ENCODE measurements at places on chromosomes 2 and 18.

- no peak for DNase-seq
These were observed 83.5 kb upstream of the RANBP2 start for GRCh38 chr2:108635630-108636354.

DNA sequence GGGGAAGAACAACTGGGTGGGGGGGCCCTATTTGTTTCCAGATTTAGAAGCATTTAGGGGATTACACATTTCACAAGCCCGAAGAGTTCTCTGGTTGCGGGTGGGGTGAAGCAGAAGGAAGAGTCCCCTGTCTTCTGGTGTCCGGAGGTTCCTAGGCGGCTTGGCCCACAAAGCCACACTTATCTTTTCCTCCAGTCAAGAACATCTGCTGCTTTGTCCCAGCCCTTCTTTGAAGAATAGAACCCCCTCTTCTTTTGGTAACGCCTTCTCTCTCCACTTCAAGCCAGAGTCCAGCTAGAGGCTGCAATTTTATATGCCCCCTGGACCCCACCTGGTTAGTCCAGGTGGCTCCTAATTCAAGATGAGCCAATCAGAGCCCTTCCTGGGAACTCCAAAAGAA, 15.8 kb downstream of the BOLA3 start:
- DNase-seq, result no peak

DNA sequence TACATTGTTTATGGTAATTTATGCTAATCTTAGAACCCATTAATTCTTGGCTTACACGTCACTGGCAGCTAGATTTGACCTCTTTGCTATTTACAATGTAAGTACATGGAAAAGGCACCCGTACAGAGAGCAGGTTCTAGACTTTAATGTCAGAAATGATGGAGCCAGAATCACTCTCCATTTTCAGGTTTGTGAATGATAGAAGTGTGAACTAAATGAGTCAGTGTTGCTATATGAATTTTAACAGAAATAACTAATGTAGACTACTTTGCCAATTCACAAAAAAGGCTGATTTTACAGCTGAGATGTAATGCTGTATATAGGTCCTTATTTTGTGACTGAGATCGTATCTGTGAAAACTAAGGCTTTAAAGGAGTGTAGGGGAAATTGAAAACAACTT, 214.6 kb downstream of the LDLRAD4 start:
- DNase-seq, result no peak

DNA sequence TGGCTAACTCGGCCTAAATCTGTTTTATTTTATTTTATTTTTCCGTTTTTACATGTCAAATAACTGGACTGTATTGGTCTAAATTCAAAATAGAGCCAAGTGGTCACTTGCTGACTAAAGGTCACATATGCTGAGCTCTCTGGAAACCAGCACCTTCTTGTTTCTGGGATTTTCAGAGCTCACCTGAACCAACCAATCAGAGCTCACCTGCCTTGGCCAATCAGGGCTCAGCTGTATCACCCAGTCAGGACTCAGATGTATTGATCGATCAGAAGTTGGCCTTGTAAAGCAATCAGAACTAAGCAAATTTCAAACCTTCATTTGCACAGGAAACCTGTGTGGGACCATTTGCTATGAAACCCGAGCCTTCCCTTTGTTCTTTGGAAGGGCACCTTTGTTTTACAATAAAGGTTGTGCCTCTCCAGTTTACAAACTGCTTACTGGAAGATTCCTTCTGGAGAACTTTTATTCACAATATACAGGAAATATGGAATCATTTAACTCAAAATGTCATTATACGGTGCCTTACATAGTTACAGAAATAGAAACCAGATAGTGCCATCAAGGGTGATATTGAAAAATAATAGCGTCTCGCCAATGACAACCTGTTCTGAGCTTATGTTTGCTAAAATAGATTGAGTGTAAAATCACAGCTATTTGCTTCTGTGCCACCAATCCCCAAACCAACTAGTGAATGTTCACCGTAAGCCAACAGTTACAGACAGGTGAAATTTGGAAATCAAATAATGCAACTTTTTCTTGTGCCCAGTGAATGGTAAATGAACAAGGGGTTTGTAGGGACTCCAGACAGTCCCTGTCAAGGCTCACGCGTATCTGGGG, 17.3 kb upstream of the PSD4 start:
- peak; percentile 10 for DNase-seq

GRCh38 chr18:45156946-45157345, 458.3 kb upstream of the SLC14A2 start:
- peak; percentile 73 for DNase-seq

DNA sequence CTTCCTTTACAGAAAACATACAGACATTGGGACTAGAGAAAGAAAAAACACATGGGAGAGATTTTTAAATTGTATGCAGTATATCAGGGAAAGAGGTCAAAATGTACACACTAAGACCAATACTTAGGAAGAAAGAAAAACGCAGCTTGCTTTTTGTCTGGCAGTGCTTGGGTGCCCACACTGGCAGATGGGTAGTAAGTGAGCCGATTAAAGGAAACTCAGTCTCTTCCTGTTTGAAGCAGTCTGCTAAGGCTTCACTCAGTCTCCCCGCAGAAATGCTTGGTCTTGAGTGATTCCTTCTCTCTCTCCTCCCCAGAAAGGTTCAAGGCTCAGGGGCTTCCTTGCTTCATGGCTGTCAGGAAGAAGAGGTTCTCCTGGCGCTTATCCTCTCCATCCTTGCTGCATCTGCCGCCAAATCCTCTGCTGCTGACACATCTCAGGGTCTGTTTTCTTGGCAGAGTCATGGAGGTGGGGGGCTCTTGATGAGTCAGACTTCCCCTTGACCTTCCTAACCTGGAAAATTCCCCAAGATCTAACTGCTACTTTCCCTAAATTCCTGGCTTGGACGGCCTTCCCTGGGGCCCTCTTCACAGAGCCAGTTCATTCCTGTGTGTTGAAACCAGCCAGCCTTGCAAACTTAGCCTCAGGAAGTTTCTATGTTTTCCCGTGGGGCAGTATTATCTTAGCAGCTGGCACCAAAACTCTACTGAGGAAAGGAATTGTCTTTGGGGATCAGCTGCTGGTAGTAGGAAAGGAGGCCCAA, 10.5 kb upstream of the TMSB10 start:
- peak; percentile 39 for DNase-seq

- DNase-seq, result no peak
These were observed 145.4 kb upstream of the PGAP1 start for GRCh38 chr2:197071790-197072436.

DNA sequence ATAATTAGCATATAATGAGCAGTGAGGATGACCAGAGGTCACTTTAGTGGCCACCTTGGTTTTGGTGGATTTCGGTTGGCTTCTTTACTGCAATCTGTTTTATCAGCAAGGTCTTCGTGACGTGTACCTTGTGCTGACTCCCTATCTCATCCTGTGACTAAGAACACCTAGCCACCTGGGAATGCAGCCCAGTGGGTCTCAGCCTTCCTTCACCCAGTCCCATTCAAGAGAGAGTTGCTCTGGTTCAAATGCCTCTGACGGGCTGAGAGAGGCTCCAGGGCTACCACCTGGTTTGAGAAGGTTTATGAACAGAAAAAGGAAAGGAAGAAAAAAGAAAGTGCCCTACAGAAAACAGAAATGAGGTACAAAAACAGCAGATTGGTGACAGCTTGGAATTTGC, 738.7 kb downstream of the SOCS6 start:
- no peak for DNase-seq

DNA sequence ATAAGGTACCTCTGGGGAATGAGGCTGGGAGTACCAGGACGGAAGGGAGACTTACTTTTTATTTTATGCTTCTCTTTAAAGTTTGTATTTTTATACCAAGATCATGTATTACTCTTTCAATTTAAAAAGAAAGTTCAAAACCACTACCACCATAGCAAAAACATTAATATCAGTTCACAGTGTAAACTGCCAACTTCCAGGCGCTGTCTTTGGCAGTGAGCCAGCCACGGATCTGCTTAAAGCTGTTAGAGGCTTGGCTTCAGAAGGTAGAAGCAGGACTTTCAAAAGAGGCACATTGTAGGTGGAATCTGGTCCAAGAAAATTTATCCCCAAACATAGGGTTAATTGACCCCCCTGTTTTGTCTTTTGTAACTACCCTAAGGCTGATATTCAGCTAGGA, 74.8 kb downstream of the B3GNT2 start:
- DNase-seq, result peak; percentile 67

DNA sequence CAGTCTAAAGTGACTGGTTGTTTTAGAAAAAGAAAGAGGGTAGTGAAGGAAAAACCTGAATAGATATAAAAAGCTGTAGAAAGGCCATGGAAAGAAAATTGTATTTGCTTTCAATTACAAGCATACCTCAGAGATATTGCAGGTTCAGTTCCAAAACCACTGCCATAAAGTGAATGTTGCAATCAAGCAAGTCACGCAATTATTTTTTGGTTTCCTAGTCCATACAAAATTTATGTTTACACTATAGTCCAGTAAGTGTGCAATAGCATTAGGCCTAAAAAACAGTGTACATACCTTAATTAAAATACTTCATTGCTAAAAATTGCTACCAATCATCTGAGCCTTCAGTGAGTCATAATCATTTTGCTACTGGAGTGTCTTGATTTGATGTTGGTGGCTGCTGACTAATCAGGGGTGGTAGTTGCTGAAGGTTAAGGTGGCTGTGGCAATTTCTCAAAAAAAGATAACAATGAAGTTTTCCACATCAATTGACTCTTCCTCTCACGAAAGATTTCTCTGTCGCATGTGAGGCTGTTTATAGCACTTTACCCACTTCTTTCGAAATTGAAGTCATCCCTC, 2003.8 kb upstream of the PIK3C3 start:
- peak; percentile 34 for DNase-seq

GRCh38 chr2:134421556-134422328, 167.9 kb downstream of the MGAT5 start:
- DNase-seq, result no peak

GRCh38 chr2:50753234-50753633, 278.7 kb downstream of the NRXN1 start:
- no peak for DNase-seq

DNA sequence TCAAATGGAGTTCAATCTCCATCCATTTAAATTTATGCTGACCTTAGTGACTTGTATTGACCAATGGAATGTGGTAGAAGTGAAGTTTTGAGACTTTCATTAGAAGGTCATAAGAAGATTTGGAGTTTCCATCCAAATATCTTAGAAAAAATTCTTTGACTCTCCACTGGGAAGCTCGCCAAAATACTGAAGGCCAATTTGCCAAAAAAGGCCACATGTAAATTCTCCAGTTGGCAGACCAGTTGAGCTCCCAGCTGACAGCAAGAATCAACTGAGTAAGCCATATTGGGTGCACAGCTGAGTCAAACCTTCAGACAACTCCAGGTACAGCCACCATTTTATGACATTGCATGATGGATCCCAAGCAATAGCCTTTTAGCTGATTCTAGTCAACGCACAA, 228.3 kb upstream of the SETBP1 start:
- DNase-seq, result peak; percentile 26

GRCh38 chr2:29273685-29274611, 158.7 kb downstream of the CLIP4 start:
- DNase-seq, result no peak

- no peak for DNase-seq
These were observed 30.9 kb downstream of the SKA1 start for GRCh38 chr18:50405582-50406271.

DNA sequence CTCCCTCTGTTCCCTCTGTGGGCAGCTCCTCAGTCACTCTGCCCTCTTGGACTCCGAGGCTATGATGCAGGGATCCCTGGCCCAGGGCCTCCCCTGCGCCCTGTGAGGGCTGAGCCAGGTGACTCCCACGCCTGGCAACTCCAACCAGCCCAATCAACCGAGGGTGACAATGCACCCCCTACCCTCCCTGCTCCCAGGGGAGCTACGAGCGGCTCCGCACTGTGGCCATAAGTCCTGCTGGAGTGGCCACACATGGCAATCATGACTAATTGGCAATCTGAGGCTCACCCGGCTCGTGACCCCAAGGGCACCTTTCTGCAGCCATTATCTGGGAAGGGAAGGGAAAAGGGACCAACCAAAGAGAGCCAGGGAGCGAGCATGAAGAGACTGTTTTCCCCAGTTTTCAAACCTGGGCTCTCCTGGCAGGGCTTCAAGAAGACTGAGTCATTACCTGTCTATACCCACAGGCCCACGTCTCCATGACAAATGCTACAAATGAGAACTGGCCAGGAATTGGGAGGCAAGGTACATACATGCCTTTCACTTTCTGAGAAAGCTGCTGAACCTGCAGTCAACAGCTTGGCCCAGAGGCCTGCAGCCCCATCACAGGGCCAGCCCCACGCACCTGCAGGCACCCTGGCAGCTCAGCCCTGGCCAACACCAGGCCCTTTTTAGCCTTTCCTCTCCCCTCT, 45.1 kb downstream of the RPL31 start:
- DNase-seq, result no peak

DNA sequence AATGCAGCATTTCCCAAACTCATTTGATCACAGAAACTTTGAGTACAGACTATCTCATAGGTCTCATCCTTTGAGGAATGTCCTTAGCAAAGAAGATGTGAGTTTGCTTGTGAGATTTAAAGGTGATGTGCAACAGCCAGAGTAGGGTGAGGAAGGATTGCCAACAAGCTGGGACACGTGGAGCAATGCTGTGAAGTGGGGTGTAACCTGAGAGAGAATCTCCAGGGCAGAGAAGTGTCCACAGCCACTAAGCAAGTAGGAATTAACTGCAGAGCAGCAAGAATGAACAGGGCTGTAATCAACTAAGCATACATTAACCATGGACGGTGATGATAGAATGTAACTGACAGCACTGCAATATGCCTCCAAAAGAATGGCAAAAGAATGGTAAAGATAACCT, 469.9 kb upstream of the NRP2 start:
- DNase-seq, result no peak

DNA sequence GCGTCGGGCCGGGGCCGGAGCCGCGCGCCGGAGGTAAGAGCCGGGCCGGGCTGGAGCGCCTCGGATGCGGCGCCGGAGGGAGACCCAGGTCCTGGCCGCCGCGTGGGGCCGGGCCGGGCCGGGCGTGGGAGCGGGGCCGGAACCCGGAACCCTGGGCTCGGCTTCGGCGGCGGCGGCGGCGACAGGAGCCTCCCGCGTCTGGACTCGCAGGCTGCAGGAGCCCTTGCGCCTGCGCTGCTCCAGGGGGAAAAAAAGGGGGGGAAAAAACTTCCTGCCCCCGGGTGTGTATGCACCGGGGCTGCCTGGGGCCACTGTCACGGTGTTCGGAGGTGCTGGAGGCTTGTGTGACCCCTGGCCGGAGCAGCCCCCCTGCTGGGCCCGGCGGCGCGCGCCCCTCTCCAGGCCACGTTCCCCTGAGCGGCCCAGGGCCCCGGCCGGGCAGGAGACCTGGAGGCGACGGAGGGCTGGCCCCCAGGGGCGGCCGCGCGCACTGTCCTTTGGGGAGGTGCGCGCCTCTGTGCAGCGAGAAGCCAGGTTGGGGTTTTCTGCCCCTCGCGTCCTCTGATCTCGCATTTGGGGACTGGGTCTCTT, 864 bp downstream of the KLHL29 start:
- no peak for DNase-seq

DNA sequence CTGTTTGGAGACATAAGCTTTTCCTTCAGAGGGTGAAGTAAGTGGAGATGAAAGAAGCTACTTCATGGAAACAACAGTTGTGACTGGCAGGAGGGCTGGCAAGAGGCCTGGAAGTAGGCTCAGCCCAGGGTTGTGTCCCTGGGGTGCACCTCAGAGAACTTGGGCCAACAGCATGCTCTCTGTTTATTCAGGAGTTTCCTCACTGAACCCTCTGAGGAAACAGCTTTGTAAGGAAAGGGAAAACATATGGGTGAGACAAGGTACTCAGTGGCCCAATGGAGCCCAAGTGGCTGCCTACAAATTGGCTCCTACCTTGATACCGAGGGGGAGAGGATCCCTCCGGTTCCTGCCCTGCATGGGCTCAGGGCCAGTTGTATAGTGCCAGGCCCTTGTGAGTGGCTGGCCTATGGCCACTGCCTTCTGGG, 115.5 kb upstream of the ITGA6 start:
- peak; percentile 25 for DNase-seq

- DNase-seq, result no peak
These were observed 512.8 kb upstream of the POU3F3 start for GRCh38 chr2:104340879-104341828.

All from choroid plexus epithelial cell (primary cell).